ENCODE measurements at places on chromosomes 4 and X.

DNA sequence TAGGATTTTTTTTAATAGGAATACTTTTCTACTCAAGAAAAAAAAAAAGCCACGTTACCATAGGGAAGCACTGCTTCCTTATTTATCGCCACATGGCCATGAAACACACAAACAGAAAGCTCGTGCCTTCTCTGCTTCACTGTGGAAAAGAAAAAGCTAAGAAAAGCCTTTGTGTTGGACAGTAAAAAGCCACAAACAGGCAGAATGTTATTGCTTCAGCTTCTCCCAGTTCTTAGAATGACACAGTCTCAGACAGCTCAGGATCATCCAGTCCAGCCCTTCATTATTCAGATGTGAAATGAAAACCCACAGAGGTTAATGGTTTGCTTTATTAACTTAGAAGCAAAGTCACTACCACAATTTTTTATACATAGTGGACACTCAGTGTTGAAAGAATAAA is 181.6 kb upstream of the NOCT start:
- no peak for DNase-seq

- no peak for DNase-seq
These were observed 29.3 kb upstream of the MYOZ2 start for GRCh38 chr4:119106036-119107000.

DNA sequence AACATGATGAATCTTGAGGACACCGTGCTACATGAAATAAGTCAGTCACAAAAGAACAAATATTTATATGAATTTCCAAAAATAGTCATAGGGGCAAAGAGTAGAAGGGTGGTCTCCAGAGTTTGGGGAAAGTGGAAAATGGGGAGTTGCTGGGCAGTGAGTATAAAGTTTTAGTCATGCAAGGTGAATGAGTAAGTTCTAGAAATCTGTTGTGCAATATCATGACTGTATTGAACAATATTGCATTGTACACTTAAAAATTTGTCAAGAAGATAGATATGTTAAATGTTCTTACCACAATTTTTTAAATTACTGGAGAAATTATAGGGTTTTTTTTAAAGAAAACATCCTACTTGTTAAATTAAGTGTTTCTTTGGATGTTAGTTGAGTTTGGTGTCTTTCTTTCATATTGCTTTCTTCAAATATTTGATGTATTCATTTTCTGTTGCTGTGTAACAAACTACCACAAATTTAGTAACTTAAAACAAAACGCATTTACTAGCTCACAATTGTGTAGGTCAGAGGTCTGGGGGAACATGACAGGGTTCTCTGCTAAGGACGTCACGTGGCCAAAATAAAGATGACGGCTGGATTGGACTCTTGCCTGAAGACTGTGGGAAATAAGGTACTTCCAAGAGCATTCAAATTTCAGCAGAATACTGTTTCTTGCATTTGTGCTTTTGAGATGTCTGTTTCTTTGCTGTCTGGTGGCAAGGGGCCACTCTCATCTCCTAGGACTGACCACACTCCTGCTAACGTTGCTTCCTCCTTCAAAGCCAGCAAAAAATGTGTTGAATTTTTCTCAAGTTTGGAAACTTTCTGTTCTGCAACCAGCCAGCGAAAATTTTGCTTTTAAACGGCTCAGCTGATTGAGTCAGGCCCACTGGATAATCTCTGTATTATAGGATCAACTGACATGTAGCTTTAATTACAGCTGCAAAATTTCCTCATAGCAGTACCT is 76.7 kb downstream of the CPEB2 start:
- no peak for DNase-seq

GRCh38 chrX:102883491-102883890 is 53.6 kb upstream of the RAB40AL start:
- DNase-seq: no peak

- DNase-seq: peak; percentile 56
These were observed 126.3 kb downstream of the NEK1 start for GRCh38 chr4:169485791-169486742.

DNA sequence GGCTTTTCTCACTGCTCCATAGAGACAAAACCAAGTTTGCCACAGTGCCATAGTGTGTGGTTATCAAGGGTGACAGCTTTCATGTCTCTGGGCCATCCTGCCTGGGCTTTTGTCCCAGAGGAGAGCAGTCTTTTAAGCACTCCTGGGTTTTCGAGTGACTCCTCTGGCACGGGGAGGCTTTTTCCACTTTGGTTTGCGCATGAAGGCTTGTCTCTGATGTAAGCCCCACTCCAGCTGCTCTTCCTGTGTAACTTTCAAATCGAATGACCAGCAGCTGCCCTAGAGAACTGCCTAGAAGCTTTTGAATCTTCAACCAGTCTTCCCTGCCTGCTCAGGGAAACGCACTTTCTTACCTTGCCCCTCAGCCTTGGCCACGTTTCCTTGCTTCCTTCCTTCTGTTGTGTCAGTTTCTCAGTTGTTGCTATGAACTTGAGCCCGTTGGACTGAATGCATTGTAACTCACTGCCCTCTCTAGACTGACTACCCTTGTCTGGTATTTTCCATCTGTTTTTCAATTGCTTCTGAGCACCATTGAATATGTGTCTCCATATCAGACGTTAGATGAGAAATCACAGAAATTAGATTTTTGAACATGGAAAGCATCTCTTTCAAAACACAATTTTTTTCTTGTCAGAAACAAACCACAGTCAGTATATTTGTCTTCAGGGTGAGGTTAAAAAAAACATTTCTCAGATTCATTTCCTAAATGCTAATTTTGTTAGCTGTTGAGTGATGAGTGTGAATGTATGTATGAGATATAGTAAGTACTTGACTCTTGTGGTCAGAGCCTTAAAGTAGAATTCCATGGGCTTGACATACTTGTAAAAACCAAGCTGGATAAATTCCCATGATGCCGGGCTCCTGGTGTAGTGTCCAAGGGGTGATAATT is 45.3 kb downstream of the SLC9A6 start:
- DNase-seq: no peak

GRCh38 chr4:24781999-24782745 is 13.2 kb upstream of the SOD3 start:
- no peak for DNase-seq

DNA sequence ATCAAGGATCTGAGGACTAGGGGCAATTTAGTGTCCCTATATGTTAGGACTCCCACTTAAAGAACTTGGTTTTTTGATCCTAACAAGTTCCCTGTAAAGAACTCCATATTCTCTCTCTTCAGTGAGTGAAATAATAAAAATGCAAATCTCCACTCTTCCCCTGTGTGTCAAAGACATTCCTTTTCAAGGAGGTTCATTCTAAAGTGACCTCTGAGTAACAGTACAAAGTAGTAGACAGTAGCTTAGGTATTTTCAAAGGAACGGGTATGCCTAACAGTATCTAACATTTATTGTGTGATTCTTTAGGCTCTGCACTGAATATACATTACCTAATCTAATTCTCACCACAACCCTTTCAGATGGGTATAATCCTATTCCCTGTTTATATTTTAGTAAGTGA is 58.4 kb upstream of the SCOC start:
- no peak for DNase-seq

DNA sequence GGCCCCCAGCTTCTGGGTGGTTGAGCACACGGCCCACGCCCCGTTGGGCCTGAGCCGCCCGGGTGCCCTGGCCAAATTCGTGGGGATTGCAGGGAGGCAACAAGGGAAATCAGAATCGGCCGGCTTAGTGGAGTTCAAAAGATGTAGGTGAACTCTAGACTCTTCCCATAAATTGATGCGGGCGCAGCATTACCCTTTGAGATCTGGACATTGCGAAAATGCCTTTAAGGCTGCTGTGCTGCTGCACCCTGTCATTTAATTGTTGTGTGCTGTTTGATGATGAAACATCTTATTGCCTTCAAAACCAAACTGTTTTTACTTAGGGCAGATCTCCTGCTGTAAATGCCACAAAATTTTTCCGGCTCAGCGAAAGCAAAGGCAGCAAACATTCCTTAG is 409 bp upstream of the MPP1 start:
- DNase-seq: no peak

DNA sequence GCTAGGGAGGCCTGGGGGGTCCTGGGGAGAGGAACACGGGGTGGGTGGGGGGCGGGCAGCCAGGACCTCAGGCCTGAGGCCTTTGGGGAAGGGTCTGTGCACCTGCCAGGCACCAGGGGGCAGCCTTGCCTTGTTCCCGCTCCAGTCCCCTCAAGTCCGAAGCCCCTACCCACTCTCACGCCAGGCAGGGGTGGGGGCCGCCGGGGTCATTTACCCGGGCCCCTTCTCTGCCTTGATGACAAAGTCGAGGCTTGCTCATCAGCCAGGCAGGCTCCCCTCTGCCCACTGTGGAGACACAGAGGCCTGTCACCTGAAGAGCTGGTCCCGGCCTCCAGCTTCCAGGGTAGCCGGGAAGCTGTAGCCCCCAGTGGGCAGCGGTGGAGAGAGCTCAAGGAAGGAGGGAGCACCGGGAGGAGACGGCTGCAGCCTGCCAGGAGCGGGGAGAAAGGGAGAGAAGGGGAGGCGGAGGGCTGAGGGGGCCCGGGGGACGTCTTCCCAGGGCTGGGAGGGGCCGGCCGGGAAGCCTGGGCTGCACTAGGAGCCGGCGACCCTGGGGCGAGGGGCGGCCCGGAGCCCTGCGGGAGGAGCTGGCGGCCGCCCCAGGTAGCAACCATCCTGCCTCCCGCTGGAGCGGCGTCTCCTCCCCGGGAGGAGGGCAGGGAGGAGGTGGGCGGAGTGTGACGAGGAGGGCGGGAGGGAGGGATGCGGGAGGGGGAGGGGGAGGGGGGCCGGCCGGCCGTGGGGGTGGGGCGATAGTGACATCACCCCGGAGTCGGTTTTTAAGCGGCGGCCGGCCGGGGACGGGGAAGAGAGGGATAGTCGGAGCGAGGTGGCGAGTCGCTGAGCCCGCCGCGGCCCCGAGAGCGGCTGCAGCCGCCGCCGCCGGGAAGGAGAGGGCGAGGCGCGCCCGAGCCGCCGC is at the start of gene SLC6A8:
SLC6A8 (plus strand) TSS at position 806 of the 919 bp plus-strand sequence. CDS start 649 bp downstream, outside the sequence.
- peak; percentile 66 for DNase-seq

DNA sequence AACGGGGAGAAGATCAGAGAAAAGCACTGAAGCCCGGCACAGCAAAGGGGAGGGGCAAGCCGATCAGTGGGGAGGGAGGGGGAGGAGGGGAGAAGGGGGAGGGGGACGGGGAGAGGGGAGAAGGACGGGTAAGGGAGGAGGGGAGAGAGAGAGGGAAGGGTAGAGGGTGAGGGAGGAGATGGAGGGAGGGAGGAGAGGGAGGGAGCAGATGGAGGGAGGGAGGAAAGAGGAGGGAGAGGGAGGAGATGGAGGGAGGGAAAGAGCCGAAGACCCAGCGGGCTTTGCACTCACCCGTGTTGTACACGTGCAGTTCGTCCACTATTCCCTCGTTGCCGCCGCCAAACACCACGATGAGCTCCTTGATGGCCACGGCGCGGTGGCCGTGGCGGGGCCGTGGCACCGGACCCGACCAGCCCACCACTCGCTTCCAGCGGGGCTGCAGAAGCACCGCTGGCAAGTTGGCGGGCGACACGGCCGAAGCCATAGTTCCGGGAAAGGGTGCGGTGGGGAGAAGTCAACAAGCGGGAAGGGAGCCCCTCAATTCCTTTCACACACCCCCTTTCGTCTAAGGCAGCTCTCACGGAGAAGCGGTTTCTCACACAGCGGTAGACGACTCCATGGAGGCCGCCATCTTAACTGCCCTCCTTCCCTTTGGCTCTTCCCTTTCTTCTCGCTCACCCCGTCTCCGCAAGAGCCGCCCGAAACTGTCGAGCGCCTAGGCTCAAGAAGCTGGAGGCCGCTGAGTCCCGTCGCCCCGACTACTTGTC is 1.1 kb downstream of the HCFC1 start:
- DNase-seq: peak; percentile 81

DNA sequence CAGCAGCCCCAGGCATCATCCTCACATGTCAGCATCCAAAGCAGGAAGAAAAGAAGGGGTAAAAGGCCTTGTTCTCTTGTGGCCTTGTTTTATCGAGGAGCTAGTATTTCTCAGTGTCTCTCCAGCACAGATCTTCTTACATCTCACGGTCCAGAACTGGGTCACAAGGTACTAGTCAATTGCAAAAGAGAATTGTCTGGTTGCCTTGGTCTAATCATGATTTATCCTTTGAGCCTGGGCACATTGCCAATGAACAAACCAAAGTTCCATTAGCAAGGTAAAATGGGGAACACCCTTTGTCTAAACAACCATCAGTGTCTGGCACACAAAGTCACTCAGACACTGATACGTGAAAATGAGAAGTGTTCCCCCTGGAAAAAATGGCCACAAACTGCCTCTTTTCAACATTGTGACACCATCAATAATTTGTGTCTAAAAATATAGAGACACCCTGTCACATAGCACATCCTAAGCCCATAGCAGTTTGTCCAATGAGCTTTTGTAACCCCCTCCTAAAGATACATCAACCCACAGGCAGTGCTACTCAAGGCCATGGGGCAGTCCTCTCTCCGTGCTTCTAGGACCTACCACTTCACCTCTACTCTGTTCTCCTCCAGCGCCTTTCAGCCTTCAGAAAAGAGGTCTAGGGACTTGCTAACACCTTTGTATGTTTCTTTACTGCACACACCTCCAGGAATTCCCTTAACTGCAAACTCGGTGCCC is 534.4 kb downstream of the MID1IP1 start:
- no peak for DNase-seq

DNA sequence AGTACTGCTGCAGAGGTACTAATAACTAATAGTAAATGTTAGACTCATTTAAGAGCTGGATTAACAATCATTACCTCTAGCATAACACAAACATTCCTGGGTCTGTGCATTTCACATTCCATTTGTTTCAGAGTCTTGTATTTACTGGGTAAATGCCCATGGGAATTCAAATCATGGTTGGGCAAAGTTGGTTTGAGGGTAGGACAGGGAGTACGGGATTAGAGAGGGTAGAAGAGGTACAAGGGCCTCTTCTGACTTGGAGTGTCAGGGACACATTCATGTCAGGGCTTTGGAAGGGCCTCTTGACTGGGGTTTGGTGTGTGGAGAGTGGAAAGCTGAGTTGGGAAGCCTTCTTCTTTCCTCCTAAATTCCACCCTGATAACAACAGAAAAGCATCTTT is 65.9 kb downstream of the WWC2 start:
- no peak for DNase-seq

DNA sequence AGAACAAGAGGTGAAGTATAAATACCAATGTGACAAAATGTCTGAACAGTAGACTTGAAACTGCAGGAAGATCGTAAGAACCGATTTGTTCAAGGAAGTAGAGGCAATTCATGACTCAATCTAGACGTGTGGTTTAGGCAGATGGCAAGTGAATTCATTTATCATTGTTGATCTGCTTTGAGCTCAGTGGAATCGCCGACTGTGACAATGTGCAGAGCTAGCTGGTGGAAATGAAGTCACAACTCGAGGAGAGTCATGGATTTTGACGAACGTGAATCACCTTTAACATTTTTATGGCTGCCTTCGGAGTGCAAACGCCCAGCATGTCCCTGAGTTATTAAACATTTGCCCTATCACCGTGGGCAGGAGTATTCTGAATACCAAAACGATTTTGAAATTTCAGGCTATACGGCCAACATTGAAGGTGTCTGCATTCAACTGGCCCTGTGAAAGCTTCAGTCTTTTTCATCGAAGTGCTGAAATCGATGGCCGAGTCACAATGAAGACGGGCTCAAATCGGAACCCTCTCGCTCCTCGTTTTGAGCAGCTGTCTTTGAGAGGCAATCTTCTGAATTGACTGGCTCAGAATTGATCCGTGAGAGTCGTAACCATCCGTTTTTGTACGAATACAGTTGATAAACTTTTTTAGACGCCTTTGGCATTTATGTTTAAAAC is 689 bp upstream of the OGT start:
- DNase-seq: peak; percentile 26

- DNase-seq: no peak
These were observed 18.4 kb downstream of the DDX3X start for GRCh38 chrX:41352329-41352838.
